ENCODE measurements at places on chromosomes 3 and 15.
A peak's percentile ranks its signal among the peaks of the same experiment; 100 is the strongest.

- DNase-seq = no peak
These were observed 630.9 kb upstream of the AGTR1 start for GRCh38 chr3:148066802-148067201.

- no peak for DNase-seq
These were observed 107.1 kb upstream of the TSC22D2 start for GRCh38 chr3:150300852-150301517.

- no peak for DNase-seq
These were observed 43.8 kb downstream of the ADAMTS7 start for GRCh38 chr15:78767331-78767951.

DNA sequence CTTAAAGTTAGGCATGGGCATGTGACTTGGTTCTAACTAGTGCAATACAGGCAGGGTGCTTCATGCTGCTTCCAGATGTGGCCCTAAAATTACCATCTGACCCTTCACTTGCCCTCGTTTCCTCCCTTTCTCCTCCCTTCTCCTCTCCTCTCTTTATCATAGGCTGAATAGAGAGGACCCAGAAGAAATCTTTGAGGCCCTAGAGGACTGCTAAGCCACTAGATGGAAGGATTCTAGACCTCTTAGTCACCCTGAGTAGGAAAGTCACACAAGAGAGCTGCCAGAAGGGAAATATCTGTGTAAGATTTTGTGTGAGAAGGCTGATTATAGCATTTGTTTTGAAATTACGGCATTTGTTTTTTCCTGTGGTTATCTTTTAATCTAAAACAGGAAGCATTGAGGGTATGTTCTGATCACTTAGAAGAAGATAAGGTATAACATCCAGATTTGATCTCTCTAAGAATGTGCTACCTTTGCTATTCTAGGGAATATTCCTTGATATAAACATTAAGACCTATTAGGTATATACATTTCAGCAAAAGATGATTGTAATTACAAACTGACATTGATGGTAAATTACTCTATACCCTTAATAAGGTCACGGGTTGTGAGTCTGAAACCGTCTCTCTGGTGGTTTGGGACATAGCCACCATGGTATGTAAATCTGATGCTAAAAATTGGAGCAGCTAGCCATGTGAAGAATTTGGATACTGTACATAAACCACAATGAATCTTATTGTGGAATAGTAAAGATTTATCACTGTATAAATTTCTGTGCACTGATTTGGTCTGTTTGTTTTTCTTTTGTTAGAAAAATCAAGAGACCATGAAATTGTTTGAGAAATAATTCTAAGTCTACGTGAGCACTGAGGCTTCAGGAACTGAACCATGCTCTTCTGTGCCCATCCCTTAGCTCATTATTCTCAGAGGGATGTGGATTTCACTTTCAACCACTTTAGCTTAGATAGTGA, 84.1 kb downstream of the TP63 start:
- DNase-seq = peak; percentile 2

DNA sequence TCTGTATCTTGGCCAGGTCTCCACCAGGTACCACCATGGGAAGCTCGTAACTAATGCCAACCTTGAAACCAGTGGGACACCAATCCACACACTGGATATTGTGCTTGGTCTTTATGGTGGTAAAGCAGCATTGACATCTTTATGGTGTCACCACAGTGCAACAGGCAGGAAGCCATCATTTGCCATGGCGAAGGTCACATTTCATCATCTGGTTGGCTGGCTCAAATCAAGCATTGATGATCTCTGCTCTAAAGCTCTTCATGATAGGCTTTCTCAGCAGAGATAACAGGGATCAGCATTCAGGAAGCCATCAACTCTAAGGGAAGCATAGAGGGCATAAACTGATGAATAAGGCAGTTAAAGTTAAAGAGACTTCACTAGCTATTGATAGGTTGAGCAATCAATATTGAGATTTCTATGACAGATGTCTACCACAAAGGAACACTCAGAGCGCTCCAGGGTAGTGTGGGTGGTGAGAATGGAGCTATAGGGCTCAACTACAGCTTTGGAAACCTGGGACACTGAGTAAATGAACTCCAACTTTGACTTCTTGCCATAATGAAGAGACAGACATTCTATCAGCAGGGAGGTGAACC, 54.1 kb upstream of the ACTC1 start:
- DNase-seq = no peak

- DNase-seq = no peak
These were observed 21.3 kb upstream of the HCN4 start for GRCh38 chr15:73389971-73390544.

DNA sequence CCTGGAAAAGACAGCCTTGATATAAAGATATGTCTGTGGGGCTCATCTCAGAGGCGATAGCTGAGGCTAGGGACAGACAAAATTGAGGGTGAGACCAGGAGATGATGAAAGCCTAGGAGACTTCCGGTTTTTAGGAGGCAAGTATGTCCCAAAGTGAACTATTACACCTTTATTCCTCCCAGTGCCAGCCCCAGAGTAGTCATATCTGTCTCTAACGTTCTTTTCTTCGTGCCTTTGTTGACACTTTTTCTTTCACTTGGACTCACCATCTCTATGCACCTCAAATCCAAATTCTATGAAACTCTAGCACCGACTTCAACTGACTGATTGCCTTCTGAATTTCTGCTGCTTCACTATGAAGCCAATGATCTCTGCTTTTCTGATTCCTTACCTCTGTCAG, 93.8 kb upstream of the RASGRP1 start:
- DNase-seq = no peak

DNA sequence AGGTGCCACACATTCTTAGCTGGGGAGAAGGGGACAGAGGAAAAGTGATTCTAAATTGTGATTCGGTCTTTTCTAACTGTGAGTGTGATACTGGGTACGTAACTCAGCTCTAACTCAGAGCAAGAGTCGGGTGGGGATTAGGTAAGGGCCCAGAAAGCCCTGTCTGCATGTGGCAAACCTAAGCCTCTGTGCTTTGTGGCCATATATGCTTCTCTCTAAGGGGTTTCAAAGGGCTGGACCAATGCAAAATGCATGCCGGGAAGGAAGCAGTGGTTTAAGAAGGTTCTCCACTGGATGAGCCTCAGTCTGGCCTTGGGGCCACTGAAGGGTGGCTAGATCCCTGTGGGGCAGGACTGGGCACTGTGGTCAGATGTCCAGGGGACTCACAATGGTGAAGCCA, 275.8 kb downstream of the PLCL2 start:
- DNase-seq = no peak

DNA sequence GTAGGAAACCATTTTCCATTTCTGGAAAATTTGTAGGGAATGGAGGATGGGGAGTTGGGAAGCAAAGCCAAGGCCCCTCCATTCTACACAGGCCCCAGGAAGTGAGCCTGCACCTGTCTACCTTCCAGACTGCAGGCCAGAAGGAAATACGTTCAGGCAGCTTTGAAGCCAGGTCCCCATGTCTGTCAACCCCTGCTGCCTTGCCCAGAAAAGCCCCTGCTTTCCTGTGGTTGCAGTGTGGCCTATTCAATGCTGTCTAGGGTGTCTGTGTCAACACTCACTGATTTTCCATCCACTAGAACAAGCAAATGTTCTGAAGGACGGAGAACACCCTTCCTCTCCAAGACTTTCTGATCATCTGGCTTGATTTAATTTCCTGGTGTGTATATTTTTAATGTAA, 281.9 kb downstream of the TLE3 start:
- no peak for DNase-seq

Data from CD4-positive, alpha-beta T cell treated with Interleukin-10 for 1 hour (primary cell).